ENCODE measurements at places on chromosomes 16 and 17. TPM values are rescaled to one million over a fixed set of nuclear protein-coding genes. Genes with fewer than 3 reads are reported as not detected.

ARHGAP44 gene
- total RNA-seq, result 2.4 TPM

DNA sequence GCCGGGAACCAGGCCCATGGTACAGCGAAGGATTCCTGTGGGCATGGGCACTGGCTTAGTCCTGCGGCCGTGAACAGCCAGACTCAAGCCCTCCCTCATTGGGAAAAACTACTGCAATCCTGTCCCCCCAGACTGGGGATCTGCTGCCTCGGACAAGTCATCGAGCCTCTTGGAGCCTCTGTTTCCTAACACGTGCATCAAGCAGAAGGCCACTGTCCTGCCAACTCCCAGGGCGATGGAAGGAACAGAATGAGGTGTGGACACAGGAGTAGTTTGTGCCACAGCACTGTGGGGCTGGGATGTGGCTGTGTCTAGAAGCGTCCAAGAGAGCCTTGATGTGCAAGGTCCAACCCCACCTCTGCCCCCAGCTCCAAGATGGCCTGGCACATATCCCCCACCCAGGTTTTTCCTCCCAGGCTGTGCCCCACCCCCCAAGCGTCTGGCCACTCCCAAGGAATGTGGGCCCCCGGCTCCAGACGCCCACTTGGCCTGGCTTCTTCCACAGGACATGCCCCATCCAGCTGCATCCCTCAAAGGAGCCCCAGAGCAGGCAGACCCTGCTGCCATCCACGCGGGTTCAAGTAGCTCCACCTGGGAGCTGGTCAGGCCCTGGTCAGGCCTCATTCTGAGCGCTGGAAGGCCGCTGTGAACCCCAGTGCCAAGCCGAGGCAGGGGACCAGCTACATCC lies 3.4 kb downstream of the CAMKK1 start:
- DNase-seq, result no peak
- H3K4me1 ChIP-seq, result peaks cover 22% of the 10 kb centered on the region
- no peaks in the 10 kb centered on the region for H3K27me3 ChIP-seq
- H3K27ac ChIP-seq, result peak overlapping the region; percentile 92
- no peak overlapping the region for H3K4me3 ChIP-seq

DNA sequence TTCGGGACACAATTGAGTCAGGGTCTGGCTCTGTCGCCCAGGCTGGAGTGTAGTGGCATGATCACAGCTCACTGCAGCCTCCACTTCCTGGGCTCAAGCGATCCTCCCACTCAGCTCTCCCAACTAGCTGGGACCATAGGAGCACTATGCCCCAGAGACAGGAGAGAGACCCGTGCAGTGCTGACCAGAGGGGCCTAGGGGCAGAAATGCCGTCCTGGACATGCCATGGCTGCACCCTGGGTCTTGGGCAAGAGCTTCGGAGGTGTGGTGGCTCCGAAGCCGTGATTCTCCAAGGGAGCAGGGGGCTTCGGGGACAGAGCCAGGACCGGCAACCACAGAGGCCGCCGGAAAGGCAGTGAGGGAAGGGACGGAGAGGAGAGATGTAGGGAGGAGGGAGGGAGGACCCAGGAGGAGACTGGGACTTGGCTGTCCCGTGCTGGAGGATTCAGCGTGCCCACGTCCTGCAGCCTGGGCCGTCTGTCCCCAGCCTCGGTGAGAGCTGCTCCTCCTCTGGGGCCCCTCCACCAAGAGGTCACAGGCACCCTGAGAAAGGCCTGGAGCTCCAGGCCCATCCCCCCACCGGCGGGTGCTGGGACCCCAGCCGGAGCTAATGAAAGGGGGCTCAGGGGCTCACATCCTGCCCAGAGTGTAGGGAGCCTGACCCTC lies 21.9 kb downstream of the TPSD1 start:
- H3K36me3 ChIP-seq, result no peaks in the 10 kb centered on the region
- no peak overlapping the region for H3K4me3 ChIP-seq
- H3K4me1 ChIP-seq, result no peaks in the 10 kb centered on the region

- no peaks in the 10 kb centered on the region for H3K4me1 ChIP-seq
- DNase-seq, result no peak
- H3K27ac ChIP-seq, result no peak overlapping the region
- H3K36me3 ChIP-seq, result no peaks in the 10 kb centered on the region
- H3K4me3 ChIP-seq, result no peak overlapping the region
- H3K27me3 ChIP-seq, result no peaks in the 10 kb centered on the region
These were observed 56.7 kb downstream of the YPEL2 start for GRCh38 chr17:59388069-59388556.

- H3K27me3 ChIP-seq, result no peaks in the 10 kb centered on the region
- no peak overlapping the region for H3K4me3 ChIP-seq
- no peaks in the 10 kb centered on the region for H3K36me3 ChIP-seq
- H3K27ac ChIP-seq, result no peak overlapping the region
- H3K4me1 ChIP-seq, result no peaks in the 10 kb centered on the region
These were observed 50.7 kb downstream of the SLC7A5 start for GRCh38 chr16:87818533-87819161.

GRCh38 chr17:10077561-10078299 lies 120.7 kb downstream of the GAS7 start:
- no peak overlapping the region for H3K27ac ChIP-seq
- no peaks in the 10 kb centered on the region for H3K27me3 ChIP-seq
- no peak for DNase-seq
- no peak overlapping the region for H3K4me3 ChIP-seq
- H3K36me3 ChIP-seq, result no peaks in the 10 kb centered on the region

GRCh38 chr17:77498791-77499698 lies 358.3 kb downstream of the SEC14L1 start:
- DNase-seq, result no peak
- H3K27ac ChIP-seq, result no peak overlapping the region
- H3K4me3 ChIP-seq, result no peak overlapping the region
- H3K4me1 ChIP-seq, result no peaks in the 10 kb centered on the region

LITAFD gene
- total RNA-seq, result not detected

DNA sequence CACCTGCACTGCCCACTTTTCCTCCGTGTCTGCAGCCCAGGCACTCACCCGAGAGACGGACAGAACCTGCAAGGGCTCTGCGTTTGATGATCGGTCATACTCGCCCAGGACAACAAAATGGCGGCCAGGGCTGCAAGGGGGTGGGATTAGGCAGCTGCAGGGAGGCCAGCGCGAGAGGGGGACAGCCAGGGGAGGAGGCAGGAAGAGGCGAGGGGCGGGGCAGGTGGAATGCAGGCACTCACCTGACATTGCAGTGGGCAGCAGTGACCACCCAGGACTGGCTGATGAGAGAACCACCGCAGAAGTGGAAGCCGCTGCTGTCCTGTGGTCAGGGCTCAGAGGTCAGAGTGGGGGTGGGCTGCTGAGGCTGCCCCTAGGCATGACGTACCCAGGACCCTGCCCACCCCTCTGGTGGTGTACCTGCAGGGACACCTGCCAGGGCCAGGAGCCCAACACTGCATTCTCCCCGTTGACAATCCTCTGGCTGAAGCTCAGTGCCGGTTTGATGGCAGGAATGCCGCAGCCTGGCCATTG lies 917 bp downstream of the CTRL start:
- DNase-seq, result no peak
- H3K4me3 ChIP-seq, result no peak overlapping the region
- H3K36me3 ChIP-seq, result no peaks in the 10 kb centered on the region
- H3K27ac ChIP-seq, result no peak overlapping the region
- H3K27me3 ChIP-seq, result no peaks in the 10 kb centered on the region

GRCh38 chr17:81066771-81067315 lies 31.9 kb downstream of the BAIAP2 start:
- no peaks in the 10 kb centered on the region for H3K36me3 ChIP-seq
- no peak for DNase-seq
- H3K4me3 ChIP-seq, result no peak overlapping the region
- peaks cover 15% of the 10 kb centered on the region for H3K4me1 ChIP-seq
- no peak overlapping the region for H3K27ac ChIP-seq
- no peaks in the 10 kb centered on the region for H3K27me3 ChIP-seq

GRCh38 chr16:1965396-1966001 lies 873 bp upstream of the RPS2 start:
- DNase-seq, result no peak
- peaks cover 12% of the 10 kb centered on the region for H3K4me1 ChIP-seq
- H3K4me3 ChIP-seq, result peak overlapping the region; percentile 94
- H3K36me3 ChIP-seq, result no peaks in the 10 kb centered on the region
- H3K27me3 ChIP-seq, result no peaks in the 10 kb centered on the region

DNA sequence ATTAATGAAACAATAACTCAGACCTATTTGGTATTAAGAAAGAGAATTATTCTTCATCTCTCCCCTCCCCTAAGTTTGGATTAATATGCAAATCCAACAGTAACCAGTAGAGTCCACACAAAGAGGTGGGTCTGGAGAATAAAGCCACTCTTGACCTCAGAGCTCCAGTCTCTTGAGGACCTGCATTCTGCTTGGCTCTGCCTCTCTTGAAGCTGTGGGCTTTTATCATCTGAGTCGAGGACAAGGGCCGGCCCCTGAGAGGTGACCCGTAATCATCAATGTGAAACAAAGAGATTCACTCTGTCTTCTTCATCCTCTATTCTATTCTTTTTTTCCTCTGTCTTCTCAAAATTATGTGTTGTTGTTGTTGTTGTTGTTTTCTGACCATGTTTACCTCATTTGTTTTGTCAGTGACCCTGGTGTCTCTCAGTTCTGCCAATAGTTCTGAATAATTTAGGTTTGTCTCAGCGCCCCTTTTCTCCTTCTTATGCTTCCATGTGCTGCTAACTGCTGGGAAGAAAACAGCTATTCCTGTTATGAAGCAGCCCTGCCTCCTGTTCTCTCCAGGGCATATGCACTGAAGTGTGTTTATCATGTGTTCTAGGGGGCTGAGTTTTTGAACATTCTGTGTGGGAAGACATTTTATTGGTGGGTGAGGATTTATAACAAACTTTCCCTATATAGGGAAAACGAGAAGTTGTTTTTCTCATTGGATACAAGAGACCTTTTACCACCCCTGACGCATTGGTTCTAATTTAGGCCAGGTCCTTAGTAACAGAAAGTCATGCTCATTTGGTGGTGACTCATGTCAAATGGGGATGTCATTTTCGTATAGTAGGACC lies 135.8 kb downstream of the TRIM37 start:
- DNase-seq, result no peak
- H3K36me3 ChIP-seq, result no peaks in the 10 kb centered on the region
- no peak overlapping the region for H3K27ac ChIP-seq
- no peak overlapping the region for H3K4me3 ChIP-seq

HOXB9 gene
- total RNA-seq, result 0.33 TPM

DNA sequence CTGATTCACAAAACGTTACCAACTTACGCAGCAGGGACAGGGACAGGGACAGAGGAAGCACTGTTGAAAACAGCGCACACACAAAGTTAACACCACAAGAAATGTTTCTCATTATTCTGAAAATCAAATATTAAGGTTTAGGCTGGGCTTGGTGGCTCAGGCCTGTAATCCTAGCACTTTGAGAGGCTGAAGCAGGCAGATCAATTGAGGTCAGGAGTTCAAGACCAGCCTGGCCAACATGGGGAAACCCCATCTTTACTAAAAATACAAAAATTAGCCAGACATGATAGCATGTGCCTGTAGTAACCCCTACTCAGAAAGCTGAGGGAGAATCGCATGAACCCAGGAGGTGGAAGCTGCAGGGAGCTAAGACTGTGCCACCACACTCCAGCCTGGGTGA lies 4.2 kb downstream of the CYTH1 start:
- no peak for DNase-seq
- no peak overlapping the region for H3K27ac ChIP-seq
- H3K36me3 ChIP-seq, result no peaks in the 10 kb centered on the region
- no peaks in the 10 kb centered on the region for H3K4me1 ChIP-seq
- no peaks in the 10 kb centered on the region for H3K27me3 ChIP-seq
- no peak overlapping the region for H3K4me3 ChIP-seq

KCNH4 gene
- total RNA-seq, result not detected

ATP2A3 gene
- 15.1 TPM for total RNA-seq

- no peak for DNase-seq
- no peak overlapping the region for H3K4me3 ChIP-seq
- H3K4me1 ChIP-seq, result peaks cover 16% of the 10 kb centered on the region
- no peaks in the 10 kb centered on the region for H3K27me3 ChIP-seq
These were observed 4.0 kb downstream of the HAGHL start for GRCh38 chr16:730666-731509.

TP53TG3B gene
- 1.2 TPM for total RNA-seq

DPEP2 gene
- total RNA-seq, result 1.3 TPM

DNA sequence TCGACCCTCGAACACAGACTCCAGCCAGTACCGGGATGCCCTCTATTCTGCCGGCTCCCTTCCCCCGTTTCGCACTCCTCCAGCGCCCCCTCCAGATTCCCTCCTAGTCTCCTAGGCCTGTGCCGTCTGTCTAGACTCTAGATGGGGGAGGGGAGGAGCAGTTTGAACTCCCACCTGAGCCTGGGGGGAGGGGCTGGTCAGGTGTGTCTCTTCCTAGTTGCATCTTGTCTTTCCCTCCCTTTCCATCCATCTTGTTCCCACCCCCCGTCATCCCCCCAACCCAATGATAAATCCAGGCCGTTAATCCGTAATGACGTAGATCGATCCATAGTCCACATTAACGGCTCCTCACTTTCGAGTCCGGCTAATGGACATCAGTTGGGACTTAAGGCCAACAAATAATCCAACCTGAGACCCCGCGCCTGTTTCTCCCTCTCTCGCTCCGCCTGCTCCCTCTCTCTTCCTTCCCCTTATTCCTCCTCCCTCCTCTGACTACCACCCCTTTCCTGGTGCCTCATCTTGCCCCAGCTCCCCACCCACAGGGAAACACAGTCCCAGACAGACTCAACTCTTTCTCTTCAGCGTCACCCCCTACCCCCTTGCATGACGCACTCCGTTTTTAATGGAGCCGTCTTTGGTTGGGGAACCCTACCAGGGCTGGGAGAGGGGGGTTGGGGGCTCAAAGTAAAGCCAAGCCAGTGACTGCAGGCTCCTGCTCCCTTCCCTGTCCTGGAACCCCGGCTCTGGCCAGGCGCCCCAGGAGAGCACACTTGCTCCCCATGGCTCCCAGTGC lies 3.4 kb upstream of the HOXB5 start:
- H3K27me3 ChIP-seq, result peaks cover 95% of the 10 kb centered on the region
- H3K27ac ChIP-seq, result peak overlapping the region; percentile 85
- H3K4me1 ChIP-seq, result peaks cover 10% of the 10 kb centered on the region

GRCh38 chr16:35562471-35562870 lies 2103.1 kb downstream of the TP53TG3F start:
- no peaks in the 10 kb centered on the region for H3K36me3 ChIP-seq
- no peak overlapping the region for H3K27ac ChIP-seq
- no peaks in the 10 kb centered on the region for H3K4me1 ChIP-seq
- DNase-seq, result no peak

SBK1 gene
- total RNA-seq, result 0.16 TPM

SNAI3 gene
- 0.66 TPM for total RNA-seq

ACSM5 gene
- total RNA-seq, result 8.8 TPM

DNA sequence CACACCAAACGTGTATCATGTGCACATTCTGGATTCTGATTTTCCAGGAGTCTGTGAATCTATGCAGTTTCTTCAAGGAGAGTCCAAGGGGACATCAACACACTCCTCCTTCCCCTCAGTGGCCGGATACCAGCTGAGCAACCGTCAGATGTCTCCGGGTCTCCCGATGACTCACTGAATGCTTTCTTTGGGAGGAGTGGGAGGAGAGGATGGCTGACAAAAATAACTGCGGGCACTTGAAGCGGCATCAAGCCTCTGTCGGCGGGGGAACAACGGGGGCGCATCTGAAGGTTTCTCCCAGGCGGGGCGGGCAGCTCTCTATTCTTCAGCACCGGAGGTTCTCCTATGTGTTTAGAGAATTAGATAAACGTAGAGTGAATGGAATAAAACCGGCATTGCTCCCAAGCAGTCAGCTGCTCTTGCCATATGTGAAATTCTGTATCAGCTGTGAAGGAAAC lies 24.6 kb upstream of the LRRC75A start:
- H3K27me3 ChIP-seq, result no peaks in the 10 kb centered on the region
- H3K27ac ChIP-seq, result no peak overlapping the region
- no peak for DNase-seq
- H3K4me1 ChIP-seq, result no peaks in the 10 kb centered on the region
- no peaks in the 10 kb centered on the region for H3K36me3 ChIP-seq

CD300A gene
- total RNA-seq, result 6.2 TPM

- H3K4me1 ChIP-seq, result peaks cover 4% of the 10 kb centered on the region
- H3K4me3 ChIP-seq, result no peak overlapping the region
- no peaks in the 10 kb centered on the region for H3K36me3 ChIP-seq
- DNase-seq, result no peak
- H3K27me3 ChIP-seq, result no peaks in the 10 kb centered on the region
These were observed 4.8 kb upstream of the GAA start for GRCh38 chr17:80096561-80097021.
